H7 (cell line): ENCODE measurements at places on chromosomes 2 and 18. TPM values are rescaled to one million over a fixed set of nuclear protein-coding genes. Genes with fewer than 3 reads are reported as not detected.
A peak's percentile ranks its signal among the peaks of the same experiment; 100 is the strongest.

DNA sequence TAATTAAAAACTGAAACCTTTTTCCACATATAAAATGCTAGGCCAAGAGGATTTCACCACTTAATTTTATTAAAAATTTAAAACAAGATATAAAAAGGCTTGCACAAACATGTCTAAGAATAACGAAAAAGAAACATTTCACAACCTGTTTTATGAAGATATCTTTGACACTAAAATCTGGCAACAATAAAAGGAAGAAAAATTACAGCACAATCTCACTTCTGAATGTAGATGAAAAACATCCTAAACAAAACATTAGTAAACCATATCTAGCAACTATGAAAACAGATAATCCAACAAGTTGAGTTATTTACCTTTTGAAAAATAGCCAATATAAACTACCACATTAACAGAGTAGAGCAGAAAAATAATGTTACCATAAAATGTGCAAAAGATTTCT, 185.4 kb upstream of the MMADHC start:
- no peak for DNase-seq

GRCh38 chr2:173205375-173205774, 129.7 kb downstream of the MAP3K20 start:
- DNase-seq, result no peak

- DNase-seq, result no peak
These were observed 90.2 kb downstream of the NCK2 start for GRCh38 chr2:105834931-105835330.

DNA sequence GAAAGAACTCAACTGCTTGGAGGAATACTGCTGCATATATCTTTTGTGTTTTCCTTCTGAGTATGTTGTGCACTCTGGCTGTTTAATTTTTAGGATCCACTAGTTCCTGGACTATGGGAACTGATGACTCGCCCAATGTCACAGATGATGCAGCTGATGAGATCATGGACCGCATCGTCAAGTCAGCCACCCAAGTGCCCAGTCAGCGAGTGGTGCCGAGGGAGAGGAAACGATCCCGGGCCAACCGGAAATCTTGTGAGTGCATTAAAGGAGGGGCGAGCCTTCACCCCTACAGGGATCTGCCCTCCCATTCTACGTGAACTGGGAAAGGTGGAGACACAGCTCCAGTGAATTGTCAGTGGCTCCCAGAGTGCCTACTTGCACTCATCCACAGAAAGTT, 59.6 kb downstream of the TPGS2 start:
- DNase-seq, result no peak

DNA sequence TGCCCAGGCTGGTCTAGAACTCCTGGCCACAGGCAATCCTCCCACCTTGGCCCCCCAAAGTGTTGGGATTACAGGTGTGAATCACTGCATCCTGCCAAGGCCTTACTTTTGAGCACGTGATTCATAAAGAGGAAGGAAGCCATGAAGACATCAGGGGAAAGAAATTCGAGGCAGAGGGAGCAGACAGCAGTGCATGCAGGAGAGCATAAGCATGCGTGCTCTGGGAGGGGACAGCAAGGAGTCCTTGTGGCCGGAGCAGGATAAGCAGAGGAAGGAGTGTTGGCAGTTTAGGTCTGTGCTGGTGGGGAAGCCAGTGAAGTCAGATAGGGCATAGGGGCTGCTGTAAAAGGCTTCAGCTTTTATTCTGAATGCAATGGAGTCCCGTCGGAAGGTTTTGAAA, 400.5 kb upstream of the RAB12 start:
- DNase-seq, result no peak

- DNase-seq, result no peak
These were observed 24.3 kb downstream of the COA5 start for GRCh38 chr2:98583816-98584618.

GRCh38 chr2:21559351-21559750, 435.6 kb downstream of the TDRD15 start:
- DNase-seq, result no peak

- peak; percentile 75 for DNase-seq
These were observed 76.1 kb downstream of the MBP start for GRCh38 chr18:77056344-77057005.

DNA sequence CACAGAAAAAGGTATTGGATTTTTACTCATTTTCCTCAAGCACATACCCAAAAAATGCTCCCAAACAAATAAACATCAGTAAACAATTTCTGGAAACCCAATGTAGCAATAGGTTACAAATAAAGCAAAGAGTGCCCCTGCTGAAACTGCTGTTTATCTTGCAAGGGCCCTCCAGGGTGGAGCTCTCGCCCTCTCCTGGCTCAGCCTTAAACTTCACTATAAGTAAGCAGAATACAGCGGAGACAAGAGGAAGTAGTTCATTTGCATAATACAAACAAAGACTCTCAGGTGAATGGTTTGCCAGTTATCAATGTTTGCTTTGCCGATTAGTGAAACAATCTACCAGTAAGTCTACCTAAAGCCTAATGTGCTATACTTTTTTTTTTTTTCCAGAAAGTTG, 437.6 kb downstream of the DLGAP1 start:
- peak; percentile 56 for DNase-seq

DNA sequence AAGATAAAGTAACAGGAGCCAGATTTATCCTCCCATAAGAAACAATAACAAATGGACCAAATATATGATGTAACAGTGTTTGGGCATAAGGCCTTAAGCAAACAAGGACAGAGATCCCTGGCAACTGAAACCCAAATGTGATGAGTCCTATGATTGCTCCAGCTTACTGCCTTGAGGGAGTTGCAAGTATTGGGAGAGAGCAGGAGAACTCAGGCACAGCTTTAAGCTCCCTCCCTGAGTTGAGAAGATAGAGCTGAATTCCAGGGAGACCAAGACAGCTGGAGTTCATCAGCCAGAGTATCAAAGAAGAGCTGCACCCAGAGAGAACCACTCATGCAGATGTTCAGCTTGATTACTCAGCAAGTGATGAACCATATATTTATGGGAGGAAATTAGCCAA, 814.5 kb upstream of the RAB6C start:
- DNase-seq, result no peak

- DNase-seq, result no peak
These were observed 17.6 kb downstream of the VSNL1 start for GRCh38 chr2:17558053-17558452.

DNA sequence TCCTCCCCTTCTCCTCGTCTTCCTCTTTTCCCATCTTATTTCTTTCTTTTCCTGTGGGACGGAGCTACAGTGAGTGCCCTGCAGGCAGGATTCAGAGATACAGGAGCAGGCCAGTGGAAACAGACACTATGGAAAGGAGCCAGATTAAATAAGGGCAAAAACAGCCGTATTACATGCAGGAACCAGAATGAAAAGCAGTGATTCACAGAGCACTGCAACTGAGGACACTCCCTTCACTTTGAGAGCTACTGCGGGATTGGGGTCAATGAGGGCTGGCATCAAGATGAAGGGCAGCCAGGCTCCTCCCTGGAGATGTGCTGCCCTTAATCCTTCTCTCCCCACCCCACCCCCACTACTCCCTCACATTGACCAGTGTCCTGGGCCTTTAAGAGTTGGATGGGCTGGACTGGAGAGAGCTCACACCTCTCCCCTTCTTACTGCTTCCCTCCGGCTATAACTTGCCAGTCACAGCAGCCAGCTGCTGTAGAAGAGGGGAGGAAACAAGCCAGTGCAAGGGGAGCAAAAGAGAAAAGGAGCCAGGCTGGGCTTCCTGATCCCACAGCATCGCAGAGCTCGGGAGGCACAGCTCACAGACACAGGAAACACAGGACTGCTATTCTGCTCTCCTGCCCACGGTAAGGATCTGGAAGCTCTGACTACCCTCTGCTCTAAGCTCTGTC, at the start of gene PLCD4:
TSS of gene PLCD4 (plus strand) at position 464 of the 680 bp plus-strand sequence. CDS start 7,841 bp downstream, outside the sequence.
- DNase-seq, result peak; percentile 65

DNA sequence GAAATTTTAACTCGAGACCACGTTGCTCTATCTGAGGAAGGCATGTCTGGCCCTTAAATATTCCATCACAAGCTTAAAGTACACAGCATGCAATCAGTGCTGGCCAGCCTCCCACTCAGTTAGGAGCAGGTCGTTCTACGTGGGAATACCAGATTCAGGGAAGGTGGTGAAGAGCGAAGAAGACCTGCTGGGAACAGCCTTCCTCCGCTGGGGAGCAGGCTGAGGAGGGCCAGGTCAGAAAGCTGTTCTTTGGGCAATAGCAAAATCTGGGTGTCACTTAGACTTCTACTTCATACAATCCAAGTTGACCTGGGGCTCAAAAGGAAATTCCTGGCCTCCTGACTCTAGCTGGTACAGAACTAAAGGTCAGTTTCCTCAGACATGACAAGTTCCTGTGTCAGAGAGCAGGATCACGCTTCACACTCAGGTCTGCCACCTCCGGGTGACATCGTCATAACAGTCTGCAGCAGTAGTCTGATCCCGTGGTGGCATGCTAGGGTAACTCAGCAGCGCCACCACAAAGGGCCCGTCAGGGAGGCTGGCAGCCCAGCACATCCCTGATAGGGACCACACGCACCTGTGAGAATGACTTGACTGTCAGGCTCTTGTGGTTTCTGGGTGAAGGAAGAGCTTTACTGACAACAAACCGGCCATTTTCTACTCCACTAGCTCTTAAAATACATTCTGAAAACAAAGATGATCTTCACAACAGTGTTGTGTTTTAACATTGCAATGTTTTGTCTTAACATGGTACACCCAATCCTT, 35.2 kb upstream of the NAPG start:
- peak; percentile 85 for DNase-seq

GRCh38 chr2:193584522-193584938, 1389.8 kb upstream of the TMEFF2 start:
- DNase-seq, result peak; percentile 12

GRCh38 chr18:3447068-3447894, 2.7 kb upstream of the TGIF1 start:
- DNase-seq, result peak; percentile 43

GRCh38 chr18:37289423-37289822, 276.2 kb downstream of the CELF4 start:
- DNase-seq, result no peak

DNA sequence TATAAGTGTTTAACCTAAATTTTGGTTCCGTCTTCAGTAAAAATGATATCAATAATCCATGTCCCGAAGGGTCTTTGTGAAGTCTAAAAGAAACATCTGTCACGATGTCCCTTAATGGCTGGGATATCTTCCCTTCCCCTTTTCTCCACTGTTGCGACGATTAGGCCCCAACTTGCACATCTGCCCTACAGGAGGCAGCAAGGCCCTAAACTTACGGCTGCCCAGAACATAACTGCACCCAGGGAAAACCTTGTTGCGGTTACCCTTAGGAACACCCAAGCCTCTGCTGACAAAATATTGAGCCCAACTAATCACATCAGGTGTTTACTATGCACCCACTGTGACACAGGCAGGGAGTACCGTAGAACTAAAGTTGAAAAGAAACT, 1.3 kb upstream of the SMAD2 start:
- DNase-seq, result peak; percentile 24

GRCh38 chr18:9319333-9319732, 15.2 kb upstream of the TWSG1 start:
- DNase-seq, result no peak

- no peak for DNase-seq
These were observed 280.5 kb downstream of the TCF4 start for GRCh38 chr18:55307505-55307904.

DNA sequence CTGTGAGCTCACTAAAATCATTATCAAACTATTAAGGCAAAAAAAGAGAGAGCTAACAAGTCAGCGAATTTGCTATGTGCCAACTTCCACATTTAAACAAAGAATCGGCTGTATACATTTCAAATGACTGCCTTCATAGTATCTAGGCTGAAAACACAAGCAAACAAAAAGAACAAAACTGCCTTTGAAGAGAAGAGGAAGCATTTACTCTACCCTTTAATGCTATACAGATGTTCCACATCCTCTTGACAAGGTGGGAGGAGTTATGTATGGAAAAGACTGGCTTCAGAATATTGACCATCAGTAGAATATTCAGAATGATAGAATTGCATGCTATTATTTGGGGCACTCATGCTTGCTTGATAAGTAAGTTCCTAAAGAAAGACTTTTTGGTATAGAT, 741.7 kb downstream of the PLCL1 start:
- DNase-seq, result no peak

GRCh38 chr2:69735686-69736085, 6.2 kb upstream of the ANXA4 start:
- no peak for DNase-seq

- DNase-seq, result no peak
These were observed 901.6 kb downstream of the EPHA4 start for GRCh38 chr2:220670511-220670910.

DNA sequence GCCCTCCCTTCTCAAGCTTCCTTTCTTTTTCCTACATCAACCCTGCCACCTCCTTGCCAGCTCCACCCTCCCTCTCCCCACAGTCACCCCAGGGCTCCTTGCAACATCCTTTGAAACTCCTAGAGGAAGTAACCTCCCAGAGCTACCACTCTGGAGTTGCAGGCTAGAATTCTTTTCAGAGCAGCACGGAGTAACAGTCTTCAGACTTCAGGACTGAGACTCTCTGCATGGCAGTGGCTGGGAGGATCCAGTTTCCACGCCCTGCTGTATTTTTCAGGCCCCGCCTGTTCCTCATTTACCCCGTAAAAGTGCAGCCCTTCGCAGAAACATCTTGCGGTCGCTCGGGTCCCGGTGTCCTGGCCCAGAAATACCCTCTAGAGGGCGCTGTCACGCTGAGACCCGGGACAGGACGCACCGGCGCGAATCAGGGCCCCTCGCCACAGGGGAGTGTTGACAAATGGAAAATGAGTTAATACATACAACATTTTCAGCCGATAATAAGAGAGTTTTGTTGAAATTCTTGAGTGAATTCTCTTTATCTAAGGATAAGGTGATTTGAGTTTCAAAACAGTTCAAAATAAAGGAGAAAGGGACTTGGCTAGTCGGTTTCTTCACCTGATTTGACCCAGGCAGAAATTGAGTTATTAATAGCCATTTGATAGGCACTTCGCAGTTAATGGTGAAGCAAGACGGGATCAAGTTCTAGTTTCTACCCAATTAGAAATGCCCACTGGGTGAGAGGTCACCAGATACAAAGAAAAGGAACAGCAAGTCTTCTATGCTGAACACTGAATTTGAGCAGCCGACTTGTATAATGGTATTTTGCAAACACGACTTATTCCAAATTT, 18.5 kb upstream of the NTSR2 start:
- peak; percentile 93 for DNase-seq

DNA sequence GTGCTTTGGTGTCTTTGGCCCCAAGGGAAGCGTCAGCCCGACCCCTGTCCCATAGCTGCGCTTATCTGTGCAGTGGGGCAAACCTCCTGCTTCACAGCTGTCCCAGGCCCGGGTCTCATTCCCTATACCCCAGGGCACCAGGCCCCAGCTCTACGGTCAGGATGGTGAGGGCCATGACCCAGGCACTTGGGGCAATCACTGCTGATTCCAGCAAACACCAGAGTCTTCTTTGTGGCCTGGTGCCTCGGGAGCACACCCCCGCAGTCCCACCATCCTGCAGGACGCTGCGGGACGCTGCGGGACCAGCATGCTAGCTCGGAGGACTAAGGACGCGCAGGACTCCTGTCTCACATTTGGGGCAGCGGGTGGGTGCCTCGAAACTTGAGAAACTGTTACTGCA, 116.9 kb upstream of the HDAC4 start:
- no peak for DNase-seq

PDE11A gene
- 0.18 and 1.2 TPM in 2 replicates for total RNA-seq

AOX1 gene
- total RNA-seq, result 2.4 and 7.6 TPM in 2 replicates

PIEZO2 gene
- total RNA-seq, result 3.0 and 6.5 TPM in 2 replicates

SLC40A1 gene
- total RNA-seq, result 0.55 and 1.9 TPM in 2 replicates

ACMSD gene
- total RNA-seq, result not detected in 2 replicates

UGT1A6 gene
- not detected in 2 replicates for total RNA-seq

POU3F3 gene
- not detected in 2 replicates for total RNA-seq

PROC gene
- total RNA-seq, result 0.31 TPM in 1 of 2 replicates, not detected in the other

YPEL5 gene
- 28.7 and 30.1 TPM in 2 replicates for total RNA-seq
